Activated T-helper 17 cell treated with anti-CD3 and anti-CD28 coated beads, Interleukin-2, amount 50 U/mL, for 72 hours (primary cell): ENCODE measurements at places on chromosomes 1 and 21. TPM values are rescaled to one million over a fixed set of nuclear protein-coding genes. Genes with fewer than 3 reads are reported as not detected.

GRCh38 chr1:204196068-204196795 lies at the start of gene KISS1:
TSS of gene KISS1 (minus strand) at chr1:204196491. CDS start at chr1:204192876, 3,615 bp downstream.
- ATAC-seq, result no peak

- no peak for ATAC-seq
These were observed 898 bp upstream of the PTGS2 start for GRCh38 chr1:186681121-186681520.

DNA sequence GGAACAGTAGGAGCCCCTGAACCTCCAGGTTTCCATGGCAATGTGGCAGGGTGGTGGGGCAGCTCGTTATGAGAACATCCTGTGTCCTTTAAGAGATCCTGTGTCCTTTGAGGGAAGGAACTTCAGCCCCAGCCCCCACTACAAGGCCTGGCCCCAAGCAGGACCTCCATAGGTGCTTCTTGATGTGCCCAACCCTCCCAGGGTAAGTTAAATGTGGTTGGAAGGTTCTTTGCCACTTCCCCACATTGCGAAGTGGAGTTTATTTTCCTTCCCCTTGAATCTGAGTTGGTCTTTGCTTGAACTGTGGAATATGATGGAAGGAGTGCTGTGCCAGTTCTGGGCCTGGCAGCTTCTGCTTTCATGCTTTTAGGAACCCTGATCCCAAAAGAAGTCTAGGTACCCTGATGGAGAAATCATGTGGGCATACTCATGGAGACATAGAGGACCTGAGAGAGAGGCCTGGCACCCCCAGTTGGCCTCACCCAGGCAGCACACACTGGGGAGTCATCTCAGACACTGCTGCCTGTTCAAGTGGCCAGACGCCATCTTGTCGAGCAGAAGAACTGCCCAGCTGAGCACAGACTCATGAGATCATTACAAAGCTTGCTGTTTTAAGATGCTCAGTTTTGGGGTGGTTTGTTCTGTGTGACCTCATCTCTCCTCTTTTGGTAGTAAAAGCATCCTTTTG lies 44.1 kb upstream of the ACTL8 start:
- ATAC-seq, result no peak

GRCh38 chr1:15035236-15035635 lies 118.3 kb upstream of the TMEM51 start:
- no peak for ATAC-seq

GRCh38 chr1:66172272-66172671 lies 361.7 kb upstream of the SGIP1 start:
- no peak for ATAC-seq

DNA sequence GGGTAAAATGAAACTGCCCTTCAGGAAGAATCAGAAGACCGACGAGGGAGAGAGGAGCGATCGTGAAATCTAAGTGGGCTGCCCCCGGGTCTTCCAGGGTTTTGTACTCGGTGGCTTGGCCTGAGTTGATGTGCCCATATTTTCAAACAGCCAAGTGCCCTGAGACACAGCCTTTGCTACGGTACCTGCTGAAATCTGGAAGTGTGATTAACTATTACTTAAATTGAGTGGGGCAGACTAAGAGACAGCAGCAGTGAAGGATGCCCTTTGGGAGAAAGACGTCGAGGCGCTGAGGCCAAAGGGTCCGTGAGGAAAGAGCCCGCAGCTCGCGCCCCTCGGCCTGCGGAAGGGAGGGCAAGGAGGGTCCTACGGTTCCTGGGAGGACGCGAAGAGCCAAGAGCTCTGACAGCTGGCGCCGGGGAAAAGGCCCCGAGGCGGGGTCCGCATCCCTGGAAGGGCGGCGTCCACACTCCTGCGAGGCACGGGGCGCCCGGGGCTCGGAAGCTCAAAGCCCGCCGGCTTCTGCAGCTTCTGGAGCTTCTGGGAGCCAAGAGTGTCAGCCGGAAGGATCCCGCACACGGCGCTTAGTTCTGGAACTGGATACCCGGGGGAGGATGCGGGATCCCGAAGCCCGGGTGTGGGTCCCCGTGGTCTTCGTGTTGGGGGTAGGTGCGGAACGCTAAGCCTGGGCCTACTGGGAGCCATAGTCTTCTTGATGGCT lies 15.4 kb upstream of the RNU1-4 start:
- no peak for ATAC-seq

DNA sequence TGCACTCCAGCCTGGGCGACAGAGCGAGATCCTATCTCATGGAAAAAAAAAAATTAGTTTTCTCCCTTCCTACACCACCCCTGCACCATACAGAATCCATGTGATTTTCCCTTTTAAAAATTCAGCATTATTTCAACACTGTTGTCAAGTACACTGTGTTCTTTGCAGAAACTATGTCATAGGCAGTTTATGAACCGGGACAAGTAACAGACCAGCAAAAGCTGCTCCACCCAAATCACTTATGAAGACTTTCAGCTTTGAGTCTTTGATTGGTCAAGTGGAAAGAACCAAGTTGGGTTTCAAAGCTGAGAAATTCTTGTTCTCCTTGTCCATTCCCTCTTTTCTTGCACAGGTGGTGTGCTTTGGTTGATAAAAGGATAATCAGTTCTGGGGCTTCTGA lies 173.0 kb downstream of the CDC7 start:
- no peak for ATAC-seq

DNA sequence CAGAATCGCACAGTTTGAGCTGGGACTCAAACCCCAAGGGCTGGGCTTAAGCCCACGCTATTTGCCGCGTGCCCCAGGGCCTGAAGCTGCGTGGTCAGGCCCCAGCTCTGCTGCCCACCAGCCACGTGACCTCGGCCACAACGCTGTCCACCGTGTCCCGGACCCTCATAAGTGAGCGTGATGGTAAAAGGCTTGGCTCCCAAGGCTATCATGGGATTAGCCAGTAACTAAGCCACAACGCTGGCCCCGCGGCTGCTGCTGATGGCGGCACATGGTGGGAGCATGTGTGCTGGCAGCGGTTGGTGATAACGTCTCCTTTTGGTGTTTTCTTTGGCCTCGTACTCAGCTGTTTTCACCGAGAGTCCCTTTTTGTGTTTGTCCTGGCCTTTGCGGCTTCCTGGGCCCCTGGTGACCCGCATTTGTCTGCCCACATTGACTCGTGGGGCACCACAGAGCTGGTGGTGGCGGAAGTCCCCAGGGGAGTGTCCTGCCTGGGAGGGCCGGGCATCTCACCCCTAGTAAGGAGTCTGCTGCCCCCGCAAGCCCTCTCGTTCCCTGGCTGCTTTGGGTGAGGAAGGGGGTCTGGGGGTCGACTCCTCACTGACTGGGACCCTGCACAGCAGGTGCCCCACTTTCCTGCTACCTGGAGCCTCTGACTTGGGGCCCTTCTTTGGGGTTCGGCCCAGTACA lies 29.3 kb downstream of the PRKCZ start:
- no peak for ATAC-seq

- ATAC-seq, result no peak
These were observed 141.8 kb downstream of the ZZZ3 start for GRCh38 chr1:77540501-77541161.

DNA sequence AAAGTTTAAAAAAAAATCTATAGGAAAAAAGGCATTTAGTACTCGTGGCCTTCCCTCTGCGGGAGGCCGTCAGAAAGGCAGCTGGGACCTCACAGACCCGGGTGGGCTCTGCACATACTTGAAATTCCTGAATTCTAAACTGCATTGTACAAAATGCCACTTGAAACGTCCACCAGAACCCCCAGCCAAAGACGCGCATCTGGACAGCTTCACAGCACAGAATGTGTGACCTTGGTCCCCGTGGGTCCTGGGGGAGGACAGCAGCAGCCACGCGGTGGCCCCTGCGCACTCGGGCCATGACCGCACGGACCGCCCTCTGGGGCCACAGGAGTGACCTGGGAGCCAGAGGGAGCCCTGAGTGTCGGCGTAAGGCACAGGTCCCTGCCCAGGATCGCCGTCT lies 20.6 kb upstream of the MRPS14 start:
- ATAC-seq, result no peak

DNA sequence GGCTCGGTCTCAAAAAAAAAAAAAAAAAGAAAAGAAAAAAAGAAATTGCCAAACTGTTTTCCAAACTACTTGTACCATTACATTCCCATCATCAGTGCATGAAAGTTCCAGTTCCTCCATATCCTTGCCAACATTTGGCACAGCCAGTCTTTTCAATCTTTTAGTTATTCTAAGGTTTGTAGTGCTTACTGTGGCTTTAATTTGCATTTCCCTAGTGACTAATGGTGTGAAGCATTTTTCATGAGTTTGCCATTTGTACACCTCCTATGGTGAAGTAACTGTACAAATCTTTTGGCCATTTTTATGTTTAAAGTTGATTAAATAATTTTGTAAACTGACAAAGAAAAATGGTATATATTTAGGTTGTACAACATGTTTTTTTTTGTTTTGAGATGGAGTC lies 70.7 kb downstream of the DEGS1 start:
- ATAC-seq, result peak; percentile 29

DNA sequence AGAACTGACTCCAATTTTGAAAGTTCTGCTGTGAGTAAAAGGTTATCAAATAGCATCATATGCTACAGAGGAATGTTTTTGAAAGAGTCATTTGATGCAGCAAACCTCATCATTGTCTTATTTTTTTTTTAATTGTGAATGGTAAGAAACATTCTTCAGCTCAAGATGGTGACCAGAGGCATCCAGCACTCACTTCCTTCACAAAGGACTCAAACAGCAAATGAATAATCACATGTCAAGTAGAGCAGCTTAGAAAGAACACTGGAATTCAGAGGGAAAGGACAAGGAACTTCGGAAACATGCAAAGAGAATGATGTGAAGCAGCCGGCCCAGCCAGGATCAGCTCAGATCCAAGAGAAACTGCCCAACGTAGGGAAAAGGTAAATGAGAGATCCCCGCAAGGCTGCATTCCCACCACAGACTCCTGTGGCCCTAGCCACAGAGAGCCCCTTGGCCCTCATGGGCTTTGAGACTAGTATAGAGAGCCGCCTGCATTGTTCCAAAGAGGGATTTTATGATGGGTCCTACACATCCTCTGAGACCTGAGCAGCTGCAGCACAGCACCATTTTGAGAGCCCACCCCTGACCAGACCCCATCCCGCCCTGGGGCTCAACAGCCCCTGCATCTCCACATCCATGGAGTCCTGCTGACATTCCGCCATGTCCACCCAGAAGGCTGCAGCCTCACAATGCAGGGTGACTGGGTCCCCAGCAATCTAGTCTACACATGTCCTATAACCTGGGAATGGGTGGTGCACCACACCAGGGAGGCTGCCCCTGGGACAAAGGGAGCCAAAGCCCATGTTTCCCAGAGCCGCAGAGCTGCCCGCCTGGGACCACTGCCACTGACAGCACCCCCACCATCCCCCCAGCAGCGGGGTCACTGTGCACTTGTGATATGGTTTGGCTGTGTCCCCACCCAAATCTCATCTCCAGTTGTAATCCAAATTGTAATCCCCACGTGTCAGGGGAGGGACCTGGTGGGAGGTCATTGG lies 21.2 kb upstream of the UTS2 start:
- no peak for ATAC-seq

GRCh38 chr1:158180741-158181576 lies at the start of gene CD1D:
TSS of gene CD1D (plus strand) at chr1:158180895. CDS start at chr1:158181102, 207 bp downstream.
- ATAC-seq, result peak; percentile 28

DNA sequence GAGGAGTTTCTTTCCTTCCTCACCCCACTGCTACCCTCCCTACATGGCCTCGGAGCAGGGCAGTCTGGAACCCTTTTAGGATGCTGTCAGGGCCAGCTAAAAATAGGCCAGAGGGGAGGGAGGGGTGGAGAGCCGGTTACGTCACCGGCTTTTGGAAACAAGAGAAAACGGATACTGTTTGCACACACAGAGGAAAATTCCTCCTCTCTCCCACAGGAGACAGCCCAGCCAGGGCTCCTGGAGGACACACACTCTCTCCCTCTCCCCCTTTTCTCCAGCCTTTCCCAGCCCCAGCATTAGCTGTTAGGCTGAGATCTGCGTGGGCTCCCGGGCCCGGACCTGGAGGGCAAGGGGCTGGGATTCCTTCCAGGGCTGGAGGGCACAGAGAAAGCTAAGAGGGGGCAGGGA lies 20.0 kb upstream of the ALDH4A1 start:
- ATAC-seq, result no peak

GRCh38 chr21:21971384-21971783 lies 973.2 kb downstream of the NCAM2 start:
- ATAC-seq, result no peak

Gene TMPRSS2
- total RNA-seq, result not detected

Gene S100A5
- 9.6 TPM for total RNA-seq

Gene CFAP57
- 0.74 TPM for total RNA-seq

Gene TSPAN1
- total RNA-seq, result not detected

Gene LHX8
- not detected for total RNA-seq

Gene IBA57
- total RNA-seq, result 6.6 TPM

Gene AKNAD1
- not detected for total RNA-seq
